ENCODE measurements at places on chromosomes 2 and 18. TPM values are rescaled to one million over a fixed set of nuclear protein-coding genes. Genes with fewer than 3 reads are reported as not detected.

DNA sequence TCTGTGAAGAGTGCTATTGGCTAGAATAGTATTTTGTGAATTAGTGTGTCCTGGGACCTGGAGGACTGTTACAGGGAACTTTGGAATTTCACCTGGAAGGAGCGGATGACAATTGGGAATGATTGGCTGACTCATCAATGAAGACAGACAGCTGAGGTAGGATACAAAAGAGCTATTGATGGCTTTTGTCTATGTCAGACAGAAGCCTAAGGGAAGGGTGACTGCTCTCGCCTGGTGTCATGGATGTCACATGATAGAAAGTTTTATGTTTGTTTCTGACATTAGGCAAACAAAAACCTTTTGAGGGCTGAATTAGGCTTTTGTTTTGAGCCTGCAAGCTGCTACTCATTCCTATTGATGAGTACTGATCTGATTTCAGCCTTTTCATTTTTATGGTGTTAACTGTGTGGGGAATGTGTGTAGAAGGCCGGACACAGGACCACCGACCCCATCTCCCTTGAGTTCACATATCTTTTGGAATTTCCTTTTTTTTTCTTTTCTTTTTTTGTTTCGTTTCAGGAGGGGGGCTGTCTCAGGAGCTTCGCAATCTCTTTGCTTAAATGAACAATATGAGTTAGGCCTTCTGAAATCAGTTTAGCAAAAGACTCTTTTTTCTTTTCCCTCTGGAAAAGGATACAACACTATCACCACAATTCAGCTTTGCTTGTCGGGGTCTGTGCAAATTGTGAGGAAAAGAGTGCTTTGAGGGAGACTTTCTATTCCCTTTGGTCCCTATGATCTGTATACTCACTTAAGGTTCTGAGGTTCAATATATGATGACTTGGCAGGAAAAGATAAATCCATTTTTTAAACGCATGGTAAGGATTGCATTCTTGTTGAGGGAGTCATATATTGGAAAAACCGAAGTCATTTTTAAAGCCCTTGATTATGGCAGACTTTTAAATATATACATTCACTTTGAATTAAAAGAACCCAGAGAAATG lies 207.9 kb upstream of the FIGN start:
- DNase-seq, result no peak

DNA sequence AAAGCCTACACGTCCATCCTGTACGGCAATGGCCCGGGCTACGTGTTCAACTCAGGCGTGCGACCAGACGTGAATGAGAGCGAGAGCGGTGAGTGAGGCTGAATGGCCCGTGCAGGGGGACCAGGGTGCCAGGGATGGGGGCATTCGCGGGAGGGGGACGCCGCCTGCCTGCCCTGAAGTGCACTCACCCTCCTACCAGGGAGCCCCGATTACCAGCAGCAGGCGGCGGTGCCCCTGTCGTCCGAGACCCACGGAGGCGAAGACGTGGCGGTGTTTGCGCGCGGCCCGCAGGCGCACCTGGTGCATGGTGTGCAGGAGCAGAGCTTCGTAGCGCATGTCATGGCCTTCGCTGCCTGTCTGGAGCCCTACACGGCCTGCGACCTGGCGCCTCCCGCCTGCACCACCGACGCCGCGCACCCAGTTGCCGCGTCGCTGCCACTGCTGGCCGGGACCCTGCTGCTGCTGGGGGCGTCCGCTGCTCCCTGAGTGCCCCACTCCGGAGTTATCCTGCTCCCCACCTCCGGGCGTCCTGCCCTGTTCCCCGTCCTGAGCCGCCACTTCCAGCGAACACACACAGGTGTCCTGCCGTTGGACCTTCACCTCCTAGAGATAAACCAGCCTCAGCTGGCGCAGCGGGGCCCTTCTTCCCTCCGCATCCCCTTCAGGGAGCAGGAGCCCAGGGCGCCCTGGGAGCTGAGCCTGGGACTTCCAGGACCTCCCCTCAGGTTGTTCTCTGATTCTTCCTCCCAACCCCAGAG lies 2.9 kb downstream of the ALPI start:
- no peak for DNase-seq

DNA sequence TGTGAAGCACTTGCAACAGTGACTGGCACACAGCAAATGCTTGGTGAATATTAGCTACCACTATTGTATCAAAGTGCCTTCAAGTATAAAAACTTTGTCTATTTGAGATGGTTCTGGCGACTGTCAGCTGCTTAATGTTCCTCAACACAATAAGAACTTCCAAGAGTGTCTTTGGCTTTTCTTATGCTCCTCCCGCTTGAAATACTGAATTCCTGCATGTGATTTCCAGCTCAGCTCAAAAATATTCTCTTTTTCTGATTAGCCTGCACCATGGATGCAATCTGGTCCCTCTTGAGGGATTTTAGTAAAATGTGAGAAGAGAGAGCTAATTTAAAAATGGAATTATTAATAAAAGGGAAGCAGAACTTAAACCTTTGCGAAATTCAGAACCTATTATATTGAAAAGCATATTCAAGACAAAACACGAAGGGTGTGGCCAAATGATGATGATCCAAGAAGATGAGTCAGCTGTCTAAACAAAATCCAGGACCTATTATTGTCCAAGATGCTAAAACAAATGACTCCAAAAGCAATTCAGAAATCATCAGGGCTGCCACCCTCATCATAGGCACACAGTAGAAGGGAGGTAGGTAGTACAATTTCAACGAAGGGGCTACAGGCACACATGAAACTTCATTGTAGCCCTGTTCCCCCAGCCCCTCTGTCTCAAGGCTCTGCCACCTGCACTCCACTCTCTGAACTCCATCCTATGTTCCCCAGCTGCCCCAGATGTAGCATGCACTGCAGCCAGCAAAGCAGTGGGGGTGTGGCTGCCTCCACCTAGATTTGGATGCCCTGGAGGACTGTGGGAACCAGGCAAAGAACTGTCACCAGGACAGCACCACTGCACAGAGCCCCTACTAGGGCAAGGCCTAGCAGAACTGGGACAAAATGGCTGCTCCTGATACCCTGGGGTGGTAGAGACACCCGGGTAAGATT lies 190.1 kb downstream of the ZNF385B start:
- DNase-seq, result no peak

- DNase-seq, result no peak
Measured at GRCh38 chr2:119859528-119859927, 99.8 kb downstream of the PTPN4 start.

DNA sequence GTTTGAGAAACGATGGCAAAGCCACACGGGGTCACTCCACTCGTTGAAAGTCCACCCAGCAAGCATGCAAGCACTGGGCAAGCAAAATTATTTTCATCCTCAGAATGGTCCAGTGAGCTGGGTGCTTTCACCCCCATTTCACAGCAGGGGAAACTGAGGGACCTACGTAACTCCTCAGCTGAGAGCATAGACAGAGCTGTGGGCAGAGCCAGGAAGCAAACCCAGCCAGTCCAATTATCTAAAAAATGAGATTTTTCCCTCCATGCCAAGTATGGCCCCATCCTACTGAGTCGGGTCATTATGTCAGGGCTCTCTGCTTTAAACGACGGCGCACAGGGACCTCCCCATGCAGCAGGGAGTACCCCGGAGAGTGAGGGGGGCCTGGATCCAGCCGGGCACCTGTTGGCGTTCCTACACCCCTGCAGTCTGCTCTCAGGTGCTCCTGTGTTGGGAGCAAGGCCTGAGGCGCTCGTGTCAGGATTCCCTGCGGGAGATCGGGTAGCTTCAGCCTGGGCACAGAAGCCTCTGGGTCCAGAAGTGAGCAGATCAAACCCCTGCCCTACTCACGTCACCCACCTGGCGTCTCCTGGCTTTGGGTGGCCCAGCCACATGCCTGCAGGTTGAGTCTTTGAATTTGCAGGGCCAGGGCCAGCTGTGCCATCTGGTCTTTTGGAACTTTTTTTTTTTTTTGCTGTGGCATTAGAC lies 17.3 kb downstream of the TWIST2 start:
- no peak for DNase-seq

- no peak for DNase-seq
Measured at GRCh38 chr18:48794251-48794970, 156.4 kb downstream of the SMAD7 start.

GRCh38 chr2:152740743-152741328 lies 22.4 kb downstream of the ARL6IP6 start:
- DNase-seq, result peak; percentile 70

GRCh38 chr18:50011813-50012435 lies 183.0 kb downstream of the MYO5B start:
- no peak for DNase-seq

DNA sequence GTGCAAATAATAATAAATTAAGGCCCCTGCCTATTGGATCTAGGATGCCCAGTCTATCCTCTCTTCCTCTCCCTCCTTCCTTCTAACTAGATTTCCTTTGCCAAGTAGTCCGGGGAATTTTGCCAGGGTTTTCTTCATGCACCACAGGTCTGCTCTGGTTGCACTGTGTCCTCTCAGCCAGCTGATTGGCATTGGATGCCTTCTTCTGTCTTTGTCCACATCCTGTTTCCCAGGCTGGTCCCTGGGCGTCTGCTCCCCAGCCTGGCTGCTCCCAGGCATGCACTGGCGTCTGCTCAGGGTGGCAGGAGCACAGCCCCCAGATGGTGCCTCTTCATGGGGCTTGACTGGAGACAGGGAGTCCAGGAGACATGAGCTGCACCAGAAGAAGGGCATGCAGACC lies 66.4 kb downstream of the GALR1 start:
- no peak for DNase-seq

GRCh38 chr18:58787536-58788149 lies 77.0 kb upstream of the ZNF532 start:
- DNase-seq, result no peak

GRCh38 chr18:49123431-49123830 lies 172.7 kb upstream of the SMAD7 start:
- DNase-seq, result no peak

DNA sequence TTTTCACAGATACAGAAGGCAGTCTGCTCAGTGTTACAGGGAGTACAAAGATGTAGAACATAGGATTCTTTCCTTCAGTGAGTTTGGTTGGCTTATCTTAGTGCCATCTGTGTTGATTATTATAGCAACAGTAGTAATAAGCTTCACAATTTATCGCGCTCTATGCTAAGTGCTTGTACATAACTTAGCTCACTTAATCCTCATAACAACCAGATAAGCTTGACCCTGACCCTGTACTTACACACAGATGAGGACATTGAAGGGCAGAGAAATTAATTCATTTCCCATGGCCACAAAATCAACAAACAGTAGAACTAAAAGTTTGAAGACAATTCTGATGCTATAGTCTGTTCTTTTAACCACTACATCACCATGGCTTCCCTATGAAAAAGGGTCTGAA lies 121.8 kb downstream of the SPHKAP start:
- no peak for DNase-seq

- DNase-seq, result no peak
Measured at GRCh38 chr2:129901754-129902415, 77.6 kb upstream of the RAB6C start.

DNA sequence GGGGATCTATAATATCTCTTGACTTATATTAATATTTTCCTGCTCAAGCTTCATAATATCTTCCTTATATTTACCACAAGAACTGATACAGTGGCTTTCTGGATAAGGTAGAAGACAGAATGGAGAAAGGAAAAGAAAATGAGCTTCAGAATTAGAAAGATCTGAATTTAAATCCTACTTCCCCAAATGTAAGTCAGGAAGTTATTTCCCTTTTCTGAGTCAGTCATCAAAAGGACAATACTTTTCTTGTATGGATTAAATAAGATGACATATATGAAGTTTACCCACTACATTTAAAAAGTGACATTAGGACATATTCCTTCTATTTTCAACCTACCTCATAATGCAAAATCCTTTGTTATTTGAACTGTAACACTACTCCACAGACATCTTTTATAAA lies 19.0 kb downstream of the KRCC1 start:
- DNase-seq, result no peak

- no peak for DNase-seq
Measured at GRCh38 chr18:72727776-72728175, 140.0 kb downstream of the NETO1 start.

- no peak for DNase-seq
Measured at GRCh38 chr2:6955511-6956136, 38.4 kb downstream of the RNF144A start.

GRCh38 chr18:74249181-74249968 lies 42.4 kb downstream of the CYB5A start:
- no peak for DNase-seq

DNA sequence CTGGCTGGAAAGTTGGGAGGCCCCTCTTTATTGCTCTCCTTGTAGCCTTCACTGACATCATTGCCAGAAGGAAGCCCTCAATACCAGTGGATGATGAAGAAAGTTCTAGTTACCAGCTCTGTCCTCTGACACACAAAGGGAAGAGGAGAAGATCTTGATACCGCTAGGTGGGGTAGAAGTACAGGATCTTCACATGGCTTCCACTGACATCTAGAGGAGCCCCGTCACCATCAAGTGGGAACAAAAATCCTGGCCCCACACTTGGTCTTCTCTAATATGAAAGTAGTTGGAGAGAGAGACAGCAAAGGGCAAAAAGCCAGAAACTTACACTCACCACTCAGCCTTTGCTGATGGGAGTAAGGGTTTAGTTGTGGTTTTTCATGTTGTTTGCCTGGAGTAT lies 12.4 kb downstream of the XIRP2 start:
- peak; percentile 1 for DNase-seq

DNA sequence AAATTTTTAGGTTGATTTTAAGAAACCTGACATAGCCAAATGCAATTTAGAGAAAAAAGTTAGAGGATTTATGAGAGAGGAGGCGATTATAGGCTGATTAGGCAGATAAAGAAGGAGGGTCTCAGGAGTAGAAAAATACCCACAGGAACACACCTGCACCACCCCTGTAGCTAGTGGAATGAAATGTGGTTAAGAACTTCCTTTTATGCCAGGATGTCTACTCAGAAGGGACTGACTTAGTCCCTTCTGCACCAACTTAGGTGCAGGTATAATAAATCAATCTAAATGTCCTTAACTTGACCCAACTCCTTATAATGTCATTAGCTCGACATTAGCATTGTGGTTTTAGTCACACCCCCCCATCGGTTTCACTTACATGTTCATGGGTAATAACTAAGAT lies 1274.5 kb upstream of the TMEFF2 start:
- DNase-seq, result no peak

DNA sequence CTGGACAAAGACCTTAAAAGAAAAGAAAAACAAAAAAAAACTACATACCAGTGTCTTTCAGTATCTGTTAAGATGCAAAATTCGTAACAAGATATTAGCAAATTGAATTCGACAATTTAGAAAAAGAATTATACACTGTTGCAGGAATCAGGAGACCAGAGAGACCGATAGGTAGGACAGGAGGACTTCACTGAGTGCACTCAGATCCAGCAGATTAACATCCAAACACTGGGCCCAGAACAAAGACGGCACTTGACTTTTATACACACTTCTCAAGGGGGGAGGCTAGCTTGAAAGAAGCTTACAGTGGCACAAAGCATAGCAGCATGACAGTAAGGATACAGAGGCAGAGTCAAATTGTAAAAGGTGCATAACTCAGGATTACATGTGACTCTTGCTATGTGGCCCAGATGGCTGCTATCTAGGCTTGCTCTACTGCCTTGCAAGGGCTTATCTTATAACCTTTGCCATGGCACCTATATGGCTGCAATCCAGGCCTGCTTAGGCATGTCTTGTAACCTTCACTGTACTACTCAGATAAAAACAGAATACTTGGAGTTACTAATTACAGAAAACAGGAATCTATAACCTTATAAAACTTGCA lies 507.3 kb upstream of the LRRTM4 start:
- DNase-seq, result no peak

SH2D6 gene
- total RNA-seq, result 3.5 TPM

GPAT2 gene
- total RNA-seq, result not detected

FER1L5 gene
- total RNA-seq, result not detected

TMEM37 gene
- not detected for total RNA-seq

ATOH8 gene
- total RNA-seq, result not detected

TEKT4 gene
- not detected for total RNA-seq

LMAN2L gene
- 10.8 TPM for total RNA-seq
